ENCODE measurements at places on chromosomes 11 and 22.

DNA sequence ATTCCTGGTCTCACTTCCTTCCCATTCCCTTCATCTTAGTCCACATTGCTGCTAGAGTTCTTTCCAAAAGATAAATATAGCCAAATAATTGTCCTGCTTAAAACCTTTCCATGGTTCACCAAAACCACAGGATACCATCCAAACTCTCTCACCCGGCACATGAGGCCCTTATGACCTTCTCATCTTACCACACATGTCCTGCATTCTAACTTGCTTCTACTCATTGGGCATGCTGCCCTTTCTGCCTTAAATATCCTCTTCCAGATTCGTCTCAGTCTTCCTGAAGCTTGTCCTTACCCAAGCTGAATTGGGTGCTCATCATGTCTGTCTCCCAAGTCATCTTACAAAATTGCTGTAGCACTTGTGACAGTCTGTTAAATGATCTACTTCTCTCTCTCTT is 114.9 kb downstream of the MPPED2 start:
- DNase-seq: no peak

DNA sequence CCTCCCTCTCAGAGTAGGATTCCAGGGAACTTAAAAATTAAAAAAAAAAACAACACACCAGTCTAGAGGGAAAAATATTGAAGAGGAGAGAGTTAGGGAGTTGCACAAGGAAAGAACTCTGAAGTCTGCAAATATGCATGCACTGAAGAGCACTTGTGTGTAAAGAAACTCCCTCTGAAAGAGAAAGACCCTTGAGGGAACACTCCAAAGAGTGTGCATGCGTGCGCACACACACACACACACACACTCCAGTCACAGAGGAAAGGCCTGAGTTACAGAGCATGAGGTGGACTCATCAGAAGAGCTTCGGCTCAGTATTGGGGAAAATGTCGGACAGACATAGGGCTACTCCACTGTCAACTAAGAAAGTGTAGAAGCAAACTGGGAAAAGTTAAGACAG is 30.1 kb downstream of the GGTLC2 start:
- no peak for DNase-seq

DNA sequence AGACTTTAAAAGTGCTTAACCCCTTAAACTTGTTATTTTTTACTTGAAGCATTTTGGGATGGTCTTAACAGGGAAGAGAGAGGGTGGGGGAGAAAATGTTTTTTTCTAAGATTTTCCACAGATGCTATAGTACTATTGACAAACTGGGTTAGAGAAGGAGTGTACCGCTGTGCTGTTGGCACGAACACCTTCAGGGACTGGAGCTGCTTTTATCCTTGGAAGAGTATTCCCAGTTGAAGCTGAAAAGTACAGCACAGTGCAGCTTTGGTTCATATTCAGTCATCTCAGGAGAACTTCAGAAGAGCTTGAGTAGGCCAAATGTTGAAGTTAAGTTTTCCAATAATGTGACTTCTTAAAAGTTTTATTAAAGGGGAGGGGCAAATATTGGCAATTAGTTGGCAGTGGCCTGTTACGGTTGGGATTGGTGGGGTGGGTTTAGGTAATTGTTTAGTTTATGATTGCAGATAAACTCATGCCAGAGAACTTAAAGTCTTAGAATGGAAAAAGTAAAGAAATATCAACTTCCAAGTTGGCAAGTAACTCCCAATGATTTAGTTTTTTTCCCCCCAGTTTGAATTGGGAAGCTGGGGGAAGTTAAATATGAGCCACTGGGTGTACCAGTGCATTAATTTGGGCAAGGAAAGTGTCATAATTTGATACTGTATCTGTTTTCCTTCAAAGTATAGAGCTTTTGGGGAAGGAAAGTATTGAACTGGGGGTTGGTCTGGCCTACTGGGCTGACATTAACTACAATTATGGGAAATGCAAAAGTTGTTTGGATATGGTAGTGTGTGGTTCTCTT is 2.8 kb downstream of the MALAT1 start:
- DNase-seq: no peak

DNA sequence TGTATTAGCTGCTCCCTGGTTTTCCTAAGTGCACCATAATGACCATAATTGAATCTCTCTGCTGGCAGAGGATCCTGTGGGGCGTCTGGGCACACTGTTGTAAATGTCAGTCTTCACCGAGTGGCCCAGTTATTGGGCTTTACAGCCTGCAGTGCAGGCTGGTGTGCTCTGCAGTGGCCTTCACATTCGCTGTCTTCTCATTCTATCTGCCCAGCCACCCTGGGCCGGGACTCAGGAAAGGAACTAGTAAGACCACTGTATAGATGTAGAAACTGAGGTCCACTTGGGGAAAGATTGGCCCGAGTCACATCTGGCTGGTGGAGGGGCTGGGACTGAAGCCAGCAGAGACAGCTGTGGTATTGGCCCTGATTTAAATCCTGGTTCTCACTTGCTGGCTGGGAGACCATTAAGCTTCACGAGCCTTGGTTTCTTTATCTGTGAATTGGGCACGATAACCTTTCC is 49.3 kb downstream of the TSPAN18 start:
- no peak for DNase-seq

- no peak for DNase-seq
These were observed 69.2 kb upstream of the CCDC90B start for GRCh38 chr11:83355391-83355790.

DNA sequence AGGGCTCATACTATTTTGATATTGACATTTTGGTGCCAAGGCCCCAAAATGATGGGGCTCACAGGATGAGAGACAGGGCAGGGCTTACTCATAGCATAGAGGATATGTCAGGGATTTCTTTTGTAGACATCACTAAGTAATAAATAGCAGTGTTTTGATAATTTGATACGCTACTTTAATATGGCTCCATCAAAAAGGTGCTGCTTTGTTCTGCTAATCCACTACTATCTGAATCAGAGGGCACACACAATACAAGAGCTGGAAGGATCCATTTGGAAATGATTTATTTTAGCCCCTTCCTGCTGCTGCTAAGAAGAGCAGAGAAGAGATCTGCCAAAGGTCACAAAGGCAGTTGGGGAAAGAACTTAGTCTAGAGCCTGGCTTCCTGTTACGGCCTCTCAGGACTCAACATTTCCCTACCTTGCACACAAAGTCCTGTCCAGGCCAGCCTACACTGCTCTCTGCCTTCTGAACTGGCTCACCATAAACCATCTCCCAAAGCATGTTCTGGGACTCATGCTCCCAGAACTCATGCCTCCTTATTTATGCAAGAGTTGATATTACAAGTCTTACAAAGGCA is 261.3 kb upstream of the ARHGAP20 start:
- no peak for DNase-seq

Measured in stimulated activated CD4-positive, alpha-beta T cell treated with anti-CD3 and anti-CD28 coated beads, Interleukin-4, amount 100 ng/mL, for 4 hours (primary cell).